ENCODE measurements at places on chromosomes 16 and 17. TPM values are rescaled to one million over a fixed set of nuclear protein-coding genes. Genes with fewer than 3 reads are reported as not detected.

GRCh38 chr16:85525420-85526184 lies 87.5 kb upstream of the GSE1 start:
- no peaks in the 10 kb centered on the region for H3K27me3 ChIP-seq
- no peaks in the 10 kb centered on the region for H3K36me3 ChIP-seq
- DNase-seq: no peak
- H3K4me3 ChIP-seq: no peak overlapping the region

DNA sequence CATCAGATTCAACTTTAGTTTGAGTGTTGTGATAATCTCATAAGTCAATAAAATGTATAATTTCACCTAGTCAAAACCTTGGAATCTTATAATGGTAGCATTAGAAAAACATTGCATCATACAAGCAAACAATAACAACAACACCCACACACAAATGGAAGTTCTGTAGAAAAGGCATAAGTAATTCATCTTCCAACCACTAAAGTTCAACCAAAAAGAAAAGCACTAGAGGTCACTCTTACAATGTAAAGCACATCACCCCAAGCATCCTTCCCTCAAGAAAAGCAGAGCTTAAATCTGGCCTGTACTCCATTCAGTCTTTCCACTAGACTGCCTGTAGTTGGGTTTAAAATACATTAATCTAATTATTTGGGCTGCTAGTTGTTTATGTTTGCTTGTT lies 1.8 kb downstream of the CNTNAP4 start:
- H3K4me3 ChIP-seq: no peak overlapping the region
- no peak overlapping the region for H3K27ac ChIP-seq

- DNase-seq: no peak
- H3K4me3 ChIP-seq: no peak overlapping the region
- peaks cover 77% of the 10 kb centered on the region for H3K27me3 ChIP-seq
- no peaks in the 10 kb centered on the region for H3K36me3 ChIP-seq
- H3K4me1 ChIP-seq: peaks cover 14% of the 10 kb centered on the region
- no peak overlapping the region for H3K27ac ChIP-seq
Observed at GRCh38 chr16:51146256-51146924, 4.7 kb downstream of the SALL1 start.

- no peak for DNase-seq
- no peak overlapping the region for H3K4me3 ChIP-seq
- no peaks in the 10 kb centered on the region for H3K27me3 ChIP-seq
- H3K36me3 ChIP-seq: peaks cover 15% of the 10 kb centered on the region
- no peak overlapping the region for H3K27ac ChIP-seq
Observed at GRCh38 chr17:18025241-18025944, 13.6 kb downstream of the ATPAF2 start.

The CCL8 gene
- 0.64 TPM for total RNA-seq

All from suprapubic skin (tissue), 4 donors.